Stimulated activated CD4-positive, alpha-beta T cell treated with anti-CD3 and anti-CD28 coated beads, Interleukin-2, amount 100 ng/mL, for 48 hours (primary cell): ENCODE measurements at places on chromosomes 6 and 20.
A peak's percentile ranks its signal among the peaks of the same experiment; 100 is the strongest.

- no peak for DNase-seq
Measured at GRCh38 chr20:59977086-59977485, 18.9 kb downstream of the CDH26 start.

- no peak for DNase-seq
Measured at GRCh38 chr6:131843768-131844167, 35.9 kb downstream of the ENPP1 start.

DNA sequence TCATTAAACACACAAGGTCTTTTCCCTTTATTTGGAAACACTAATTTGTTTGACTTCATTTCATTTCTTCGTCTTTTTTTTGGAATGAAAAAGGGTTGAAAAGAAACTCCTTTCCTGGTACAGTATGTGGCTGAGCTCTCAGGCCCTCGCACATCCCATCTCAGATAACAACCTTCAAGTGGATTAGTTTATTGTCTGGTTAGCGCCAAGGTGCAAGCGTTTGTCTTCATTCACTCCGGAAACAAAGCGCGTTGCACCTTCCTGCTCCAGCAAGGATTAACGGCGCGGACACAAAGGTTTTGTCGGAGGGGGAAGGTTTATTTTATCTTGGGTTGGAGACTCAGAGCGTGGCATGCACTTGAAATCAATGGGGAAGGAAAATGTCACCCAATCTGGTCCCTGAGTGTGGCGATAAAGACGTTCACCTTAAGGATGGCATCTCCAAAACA lies 5.3 kb upstream of the NKX2-2 start:
- DNase-seq = no peak

DNA sequence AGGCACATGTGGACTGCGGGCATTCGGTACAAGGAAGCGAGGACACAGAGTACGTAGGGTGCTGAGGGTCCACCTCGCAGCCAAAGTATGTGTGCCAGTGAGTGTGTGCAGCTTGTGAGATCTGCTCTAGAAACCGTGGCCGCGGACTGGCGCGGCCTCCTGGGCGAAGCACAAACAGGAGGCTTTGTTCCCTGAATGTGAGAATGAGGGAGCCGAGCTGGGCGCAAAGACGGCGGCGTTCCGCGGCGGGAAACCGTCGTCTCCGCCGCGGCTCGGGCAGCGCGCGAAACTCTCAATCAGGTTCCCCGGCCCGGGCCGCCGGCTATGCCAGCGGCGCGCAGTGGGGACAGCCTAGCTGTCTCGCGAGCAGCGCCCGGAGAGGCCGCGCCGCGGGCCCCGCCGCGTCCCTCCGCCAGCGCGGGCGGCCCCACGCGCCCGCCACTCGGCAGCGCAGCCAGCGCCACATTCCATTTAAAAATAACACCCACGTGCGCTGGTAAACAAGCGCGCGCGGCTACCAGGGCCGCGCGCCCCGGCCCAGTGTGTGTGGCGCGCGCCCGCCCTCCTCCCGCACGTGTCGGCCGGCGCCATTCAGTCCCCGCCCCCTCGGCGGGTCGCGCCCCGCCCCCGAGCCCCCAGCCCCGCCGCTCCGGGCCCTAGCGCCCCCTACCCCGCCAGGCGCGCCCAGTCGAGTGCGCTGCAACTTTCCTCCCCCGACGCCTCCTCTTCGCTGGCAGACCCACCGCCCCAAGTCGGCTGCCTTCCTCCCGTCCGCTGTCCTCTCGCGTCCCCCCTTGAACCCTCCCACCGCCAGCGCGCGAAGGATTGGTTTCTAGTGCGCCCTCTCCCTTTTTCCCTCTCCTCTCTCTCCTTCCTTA lies 3.0 kb upstream of the FOXO3 start:
- DNase-seq = peak; percentile 57

DNA sequence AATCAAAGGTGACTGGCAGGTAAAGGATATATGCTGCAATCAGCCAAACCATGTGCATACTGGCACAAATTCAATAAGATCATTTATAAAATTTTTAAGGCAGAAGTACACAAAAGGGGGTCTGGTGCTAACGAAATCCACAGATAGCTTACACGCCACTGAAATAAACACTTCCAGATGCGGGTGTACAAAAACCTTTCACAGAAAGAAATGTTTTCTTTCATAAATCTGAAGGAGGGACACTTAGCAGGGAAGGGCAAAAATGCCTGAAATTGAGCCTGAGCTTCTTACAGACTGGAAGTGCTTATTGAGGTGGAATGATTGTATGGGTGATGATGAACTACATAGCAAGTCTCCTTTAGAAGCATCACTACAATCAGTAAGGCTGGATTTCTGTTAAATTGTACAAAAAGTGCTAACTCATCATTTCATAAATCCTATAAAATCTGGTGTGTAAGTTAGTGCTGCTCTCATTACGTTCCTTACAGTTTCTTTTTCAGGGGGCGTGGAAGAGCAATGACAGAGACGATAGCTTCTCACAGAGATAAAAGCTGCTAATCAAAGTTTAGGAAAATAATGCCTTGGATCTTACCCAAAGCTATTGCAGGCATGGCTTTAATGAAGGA lies 409.3 kb upstream of the RUNX2 start:
- DNase-seq = no peak

DNA sequence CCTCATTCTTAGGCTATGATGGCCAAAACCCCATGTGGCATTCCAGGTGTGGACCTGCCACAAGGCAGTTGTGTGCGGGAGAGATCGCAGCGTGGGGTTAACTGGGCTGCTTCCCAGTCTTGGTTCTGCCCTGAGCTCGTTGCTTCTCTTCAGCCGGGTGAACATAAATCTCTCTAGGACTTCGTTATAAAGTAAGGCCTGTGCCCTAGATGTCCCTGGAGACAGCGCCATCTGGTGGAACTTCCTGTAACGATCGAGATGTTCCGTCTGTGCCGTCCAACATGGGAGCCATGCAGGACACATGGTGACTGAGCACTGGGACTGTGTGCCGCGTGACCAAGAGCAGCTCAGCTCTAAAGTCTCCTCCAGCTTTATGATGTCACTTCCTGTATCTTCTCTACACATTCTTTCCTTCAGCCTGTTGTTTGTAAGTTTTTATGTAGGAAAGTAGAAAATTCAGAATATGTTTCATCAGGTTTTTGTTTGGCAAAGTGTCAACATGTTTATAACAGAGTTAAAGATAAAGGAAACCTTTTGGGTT lies 26.8 kb upstream of the RPP40 start:
- peak; percentile 78 for DNase-seq

- DNase-seq = no peak
Measured at GRCh38 chr6:111745186-111745585, 128.1 kb downstream of the FYN start.
